CD4-positive, alpha-beta T cell treated with Interleukin-15 for 4 hours (primary cell): ENCODE measurements at places on chromosomes 2 and 18.
A peak's percentile ranks its signal among the peaks of the same experiment; 100 is the strongest.

DNA sequence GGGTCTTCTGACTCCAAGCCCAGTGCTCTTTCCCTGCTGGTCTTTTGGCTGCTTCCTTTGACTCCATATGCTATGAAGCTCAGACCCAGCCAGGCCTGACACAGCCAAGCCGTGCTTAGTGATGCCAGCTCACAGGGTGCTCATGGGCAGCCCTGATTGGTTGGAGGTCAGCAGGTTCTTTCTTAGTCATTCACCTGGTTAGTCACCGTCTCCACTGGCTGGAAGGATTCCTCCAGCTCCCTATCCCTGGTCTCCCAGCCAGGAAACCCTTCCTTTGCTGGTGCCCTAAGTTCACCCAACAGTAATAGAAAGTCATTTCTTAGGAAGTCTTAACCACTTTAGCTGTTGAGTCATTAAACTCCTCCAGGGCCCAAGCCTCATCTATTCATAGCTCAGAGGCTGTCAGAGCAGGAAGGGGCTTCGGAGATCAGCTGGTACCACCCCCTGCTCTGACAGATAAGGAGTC lies 3.9 kb downstream of the KCNK3 start:
- no peak for DNase-seq

DNA sequence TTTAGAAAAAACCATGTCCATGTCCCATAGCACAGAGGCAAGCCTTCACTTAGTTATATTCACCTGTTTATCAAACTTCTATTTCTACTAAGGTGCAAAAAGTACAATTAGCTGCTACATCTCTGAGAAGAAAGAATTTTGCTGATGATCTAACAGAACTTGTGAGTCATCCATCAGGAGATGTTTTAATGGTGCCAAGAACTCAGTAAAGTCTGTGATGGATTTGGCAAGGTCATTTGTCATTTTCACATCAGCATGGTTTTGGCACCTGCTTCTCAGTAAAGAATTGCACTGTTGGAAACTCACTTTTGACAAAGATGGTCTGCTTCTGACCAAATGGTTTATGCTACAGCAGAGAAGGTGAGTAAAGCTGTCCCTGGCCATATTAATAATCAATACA lies 195.7 kb upstream of the TMEFF2 start:
- DNase-seq: no peak

GRCh38 chr2:56540916-56541315 lies 357.1 kb downstream of the CCDC85A start:
- DNase-seq: no peak

GRCh38 chr2:121303531-121304263 lies 18.7 kb upstream of the TFCP2L1 start:
- DNase-seq: no peak

GRCh38 chr2:90207454-90208058 lies 1516.1 kb downstream of the RPIA start:
- no peak for DNase-seq

DNA sequence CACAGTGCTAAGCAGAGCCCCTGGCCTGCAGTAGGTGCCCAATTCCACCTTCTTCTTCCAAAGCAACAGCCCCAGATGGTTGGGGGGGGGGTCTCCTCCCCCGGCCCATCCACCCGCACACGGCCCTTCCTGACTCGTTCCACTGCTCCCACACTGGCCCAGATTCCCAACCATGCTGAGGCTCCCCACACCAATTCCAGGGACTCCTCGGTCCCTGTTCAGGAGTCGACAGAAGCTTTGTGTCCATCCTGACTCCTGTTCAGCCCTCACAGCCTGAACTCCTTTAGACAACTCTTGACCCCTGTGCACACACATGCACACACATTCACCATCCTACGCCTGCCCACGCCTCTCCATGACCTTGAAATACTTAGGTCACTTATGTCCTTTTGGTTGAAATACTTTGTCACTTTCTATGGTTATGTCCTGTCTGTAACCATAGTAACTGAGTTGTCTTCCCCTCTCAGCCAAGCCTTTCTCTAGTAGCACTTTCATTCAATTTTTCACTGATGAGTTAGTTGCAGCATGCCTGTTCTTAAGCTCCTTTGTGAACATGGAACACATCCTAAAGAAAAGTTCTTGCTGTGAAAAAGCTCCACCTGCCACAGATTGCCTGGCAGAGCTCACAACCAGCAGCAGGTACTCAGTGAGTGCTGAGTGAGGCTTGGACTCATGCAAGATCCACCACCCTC lies 225.8 kb downstream of the SEPTIN10 start:
- DNase-seq: no peak

DNA sequence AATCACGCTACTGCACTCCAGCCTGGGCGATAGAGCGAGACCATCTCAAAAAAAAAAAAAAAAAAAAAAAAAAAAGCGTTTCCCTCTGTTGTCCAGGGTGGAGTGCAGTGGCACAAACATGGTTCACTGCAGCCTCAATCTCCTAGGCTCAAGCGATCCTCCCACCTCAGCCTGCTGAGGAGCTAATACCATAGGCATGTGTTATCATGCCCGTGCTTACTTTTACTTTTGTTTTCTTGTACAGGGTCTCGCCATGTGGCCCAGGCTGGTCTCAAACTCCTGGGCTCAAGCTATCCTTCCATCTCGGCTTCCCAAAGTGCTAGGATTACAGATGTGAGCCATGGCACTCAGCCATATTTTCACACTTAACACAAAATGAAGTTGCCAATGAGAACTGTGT lies 37.5 kb downstream of the PSME4 start:
- no peak for DNase-seq

DNA sequence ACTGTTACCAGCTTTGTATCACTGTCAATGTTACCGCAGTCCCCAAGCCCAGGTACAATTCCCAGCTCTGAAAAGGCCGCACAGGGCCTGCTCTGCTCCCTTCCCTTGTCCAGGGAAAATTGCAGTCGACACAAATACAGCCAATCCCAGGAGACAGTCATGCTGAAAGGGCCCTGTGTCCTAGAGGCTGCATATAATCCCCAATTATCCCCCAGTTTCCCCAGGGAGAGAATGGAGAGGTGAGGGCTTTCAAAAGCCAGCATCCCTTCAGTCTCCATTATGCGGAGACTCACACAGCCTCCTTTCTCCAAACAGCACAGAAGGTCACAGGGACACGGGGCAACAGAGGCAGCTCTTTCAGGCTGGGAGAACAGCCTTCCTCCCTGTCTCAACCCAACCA lies 17.1 kb upstream of the CTIF start:
- no peak for DNase-seq

GRCh38 chr2:220259662-220260061 lies 632.2 kb downstream of the SLC4A3 start:
- no peak for DNase-seq

GRCh38 chr2:157441072-157441454 lies 2.8 kb downstream of the CYTIP start:
- peak; percentile 80 for DNase-seq

DNA sequence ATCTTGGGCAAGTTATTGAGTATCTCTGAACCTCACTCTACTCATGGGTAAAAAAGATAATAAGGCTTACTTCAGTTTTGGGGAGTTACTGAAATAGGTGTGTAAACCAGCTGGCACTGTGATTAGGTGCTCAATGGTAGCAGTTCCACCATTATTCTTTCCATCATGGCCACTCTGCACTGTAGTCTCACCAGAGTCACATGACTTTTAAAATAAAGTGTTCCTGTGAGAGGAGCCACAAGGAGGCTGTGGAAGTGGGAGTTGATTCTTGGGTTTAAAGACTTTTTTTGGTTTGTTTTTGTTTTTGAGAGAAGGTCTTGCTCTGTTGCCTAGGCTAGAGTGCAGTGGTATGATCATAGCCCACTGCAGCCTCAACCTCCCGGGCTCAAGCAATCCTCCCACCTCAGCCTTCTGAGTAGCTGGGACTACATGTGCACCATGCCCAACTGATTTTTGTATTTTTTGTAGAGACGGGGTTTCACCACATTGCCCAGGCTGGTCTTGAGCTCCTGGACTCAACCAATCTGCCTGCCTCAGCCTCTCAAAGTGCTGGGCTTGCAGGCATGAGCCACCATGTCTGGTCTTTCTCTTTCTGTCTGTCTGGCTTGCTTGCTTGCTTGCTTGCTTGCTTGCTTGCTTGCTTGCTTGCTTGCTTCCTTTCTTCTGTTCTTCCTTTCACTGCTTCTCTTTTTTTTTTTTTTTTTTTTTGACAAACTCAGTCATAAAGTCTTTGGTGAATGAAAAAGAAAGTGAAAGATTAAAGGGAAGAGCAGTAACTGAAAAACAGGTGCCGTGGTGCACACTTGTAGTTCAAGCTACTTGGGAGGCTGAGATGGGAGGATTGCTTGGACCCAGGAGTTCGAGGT lies 21.2 kb upstream of the ACVR1 start:
- peak; percentile 48 for DNase-seq

DNA sequence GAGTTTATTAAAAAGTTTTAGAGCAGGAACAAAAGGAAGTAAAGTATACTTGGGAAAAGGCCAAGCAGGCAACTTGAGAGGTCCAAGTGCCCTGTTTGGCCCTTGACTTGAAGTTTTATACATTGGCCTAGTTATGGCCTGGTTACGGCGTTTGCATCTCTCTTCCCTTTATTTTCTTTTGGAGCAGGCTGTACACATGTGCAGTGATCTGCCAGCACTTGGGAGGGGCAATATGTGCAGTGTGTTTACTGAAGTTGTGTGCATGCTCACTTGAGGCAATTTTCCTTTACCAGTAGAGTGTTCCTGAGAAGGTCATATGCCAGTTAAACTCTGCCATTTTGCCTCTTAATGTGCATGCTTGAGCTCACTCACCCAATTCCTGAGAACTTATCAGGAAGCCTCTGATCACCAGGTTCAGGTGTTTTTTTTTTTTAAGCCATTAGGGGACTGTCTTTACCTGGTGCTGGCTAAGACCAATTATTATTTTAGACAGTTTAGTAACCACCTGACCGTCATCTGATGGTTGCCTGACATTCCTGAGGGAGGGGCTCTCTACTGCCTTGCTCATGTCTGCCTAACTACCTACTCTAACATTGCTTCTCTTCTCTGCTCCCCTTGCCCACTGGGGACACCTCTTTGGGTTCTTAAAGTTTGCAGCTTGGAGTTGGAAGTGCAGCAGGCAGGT lies 48.0 kb downstream of the SCN2A start:
- no peak for DNase-seq

- no peak for DNase-seq
These were observed 221.9 kb downstream of the NDUFA10 start for GRCh38 chr2:239803102-239803765.

GRCh38 chr18:64852281-64852680 lies 703.4 kb upstream of the LINC00305 start:
- DNase-seq: no peak

DNA sequence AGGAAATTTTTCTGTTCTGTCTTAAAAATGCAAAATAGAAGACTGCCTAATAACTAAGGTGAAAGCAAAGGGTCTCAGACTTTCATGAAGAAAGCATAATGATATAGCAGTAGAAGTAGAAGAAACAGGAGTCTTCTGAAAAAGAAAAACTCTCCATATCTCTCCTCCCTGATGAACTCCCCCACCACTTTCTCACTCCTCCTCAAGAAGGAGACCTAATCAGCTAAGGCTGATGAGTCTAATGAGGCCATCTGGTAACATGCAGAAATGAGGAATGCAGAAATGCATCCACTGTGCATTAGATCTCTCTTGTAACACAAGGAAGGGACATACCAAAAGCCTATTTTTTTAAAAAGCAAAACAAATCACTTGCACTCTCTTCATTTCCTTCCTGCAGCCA lies 273.7 kb upstream of the UBE2E3 start:
- DNase-seq: no peak

DNA sequence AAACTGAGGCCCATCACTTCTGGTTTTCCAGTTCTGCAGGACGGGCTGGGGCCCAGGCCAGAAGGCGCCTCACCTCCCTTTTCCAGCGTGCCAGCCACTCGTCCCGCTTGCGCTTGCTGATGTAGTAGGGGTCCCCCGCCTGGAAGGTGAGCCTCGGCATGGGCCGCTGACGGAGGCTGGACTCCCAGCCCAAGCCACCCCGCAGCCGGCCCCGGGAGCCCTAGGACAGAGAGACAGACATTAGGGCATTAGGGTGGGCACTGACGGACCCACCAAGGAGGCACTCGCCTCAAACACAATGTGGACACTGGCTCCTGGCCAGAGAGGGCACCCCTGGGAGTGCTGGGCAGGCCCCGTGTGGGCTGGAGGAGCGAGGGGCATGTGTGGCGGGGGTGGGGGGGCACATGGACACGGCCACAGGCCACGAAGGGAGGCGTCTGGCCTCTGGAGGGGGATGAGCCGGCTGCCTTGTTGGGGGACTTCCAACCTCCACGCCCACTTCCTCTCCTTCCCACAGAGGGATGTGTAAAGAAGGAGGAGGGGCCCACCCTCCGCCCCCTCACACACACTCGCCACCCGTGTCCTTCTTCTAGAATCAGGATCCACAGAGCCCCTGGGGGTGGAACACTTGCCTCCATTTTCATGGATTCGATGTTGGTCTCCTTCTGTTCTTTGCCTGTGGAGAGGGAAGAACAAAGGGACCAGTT lies 66.7 kb downstream of the DNMT3A start:
- DNase-seq: peak; percentile 56

GRCh38 chr2:29629495-29629894 lies 291.9 kb downstream of the ALK start:
- DNase-seq: no peak

GRCh38 chr2:201320701-201321100 lies 36.4 kb downstream of the FLACC1 start:
- DNase-seq: no peak
